ENCODE measurements at places on chromosomes 7 and 10.

- no peak for DNase-seq
These were observed 248.7 kb downstream of the FZD1 start for GRCh38 chr7:91512958-91513357.

DNA sequence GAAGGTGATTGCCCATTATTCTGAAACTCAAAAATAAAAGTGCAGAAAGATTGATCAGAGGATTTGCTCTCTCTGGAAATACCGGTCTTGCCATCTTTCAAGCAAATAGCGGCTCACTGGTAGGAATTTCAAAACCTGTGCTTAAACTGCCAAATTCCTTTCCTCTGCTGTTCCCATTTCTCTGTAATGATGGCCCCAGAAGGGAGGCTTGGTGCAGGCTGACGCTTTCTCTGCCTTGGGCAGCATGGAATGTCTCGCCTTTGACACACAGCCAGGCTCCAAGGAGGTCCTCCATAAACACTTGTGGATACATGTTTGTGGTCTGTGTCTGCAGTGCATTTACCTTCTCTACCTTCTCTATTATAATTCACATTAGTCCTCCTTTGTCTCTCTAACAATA is 146.8 kb downstream of the HIBADH start:
- no peak for DNase-seq

DNA sequence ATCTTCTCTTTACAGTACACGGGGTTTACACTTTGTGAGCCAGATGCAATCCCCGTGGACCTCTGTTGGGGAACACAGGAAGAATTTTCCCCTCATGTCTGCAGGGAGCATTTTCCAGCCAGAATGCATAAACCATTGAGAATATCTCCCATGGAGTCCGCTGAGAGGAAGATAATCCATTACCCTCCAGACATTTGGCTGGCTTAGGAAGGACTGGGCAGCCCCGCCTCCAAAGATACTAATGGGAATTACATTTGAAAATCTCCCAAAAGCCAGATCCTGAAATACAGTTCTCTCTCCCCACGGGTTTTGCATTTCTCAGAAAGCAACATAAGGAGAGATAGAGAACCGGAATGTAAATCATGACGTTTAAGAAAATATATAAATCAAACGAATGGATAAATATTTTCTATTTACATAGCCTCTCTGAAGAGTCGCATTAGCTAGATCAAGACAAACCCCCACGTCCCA is 53.5 kb downstream of the TRIL start:
- DNase-seq = no peak

- no peak for DNase-seq
These were observed 7.6 kb downstream of the SAP25 start for GRCh38 chr7:100566018-100566531.

DNA sequence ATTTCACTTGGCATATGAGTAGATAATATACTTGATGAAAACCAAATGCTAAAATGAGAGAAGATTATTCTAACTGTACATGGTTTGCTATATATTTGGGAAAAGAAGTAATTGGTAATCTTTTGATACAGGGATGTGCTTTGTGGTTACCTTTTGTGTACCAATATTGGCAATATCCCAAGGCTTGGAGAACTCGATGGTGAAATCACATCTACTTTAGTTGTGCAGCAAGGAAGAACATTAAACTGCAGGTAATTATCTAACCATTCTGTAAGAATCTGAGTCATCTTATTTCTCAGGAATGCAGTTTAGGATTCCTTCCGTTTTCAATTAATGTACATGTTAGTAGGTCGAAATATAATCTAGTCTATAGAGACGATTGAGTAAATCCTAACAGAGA is 64.1 kb downstream of the SRI start:
- no peak for DNase-seq

DNA sequence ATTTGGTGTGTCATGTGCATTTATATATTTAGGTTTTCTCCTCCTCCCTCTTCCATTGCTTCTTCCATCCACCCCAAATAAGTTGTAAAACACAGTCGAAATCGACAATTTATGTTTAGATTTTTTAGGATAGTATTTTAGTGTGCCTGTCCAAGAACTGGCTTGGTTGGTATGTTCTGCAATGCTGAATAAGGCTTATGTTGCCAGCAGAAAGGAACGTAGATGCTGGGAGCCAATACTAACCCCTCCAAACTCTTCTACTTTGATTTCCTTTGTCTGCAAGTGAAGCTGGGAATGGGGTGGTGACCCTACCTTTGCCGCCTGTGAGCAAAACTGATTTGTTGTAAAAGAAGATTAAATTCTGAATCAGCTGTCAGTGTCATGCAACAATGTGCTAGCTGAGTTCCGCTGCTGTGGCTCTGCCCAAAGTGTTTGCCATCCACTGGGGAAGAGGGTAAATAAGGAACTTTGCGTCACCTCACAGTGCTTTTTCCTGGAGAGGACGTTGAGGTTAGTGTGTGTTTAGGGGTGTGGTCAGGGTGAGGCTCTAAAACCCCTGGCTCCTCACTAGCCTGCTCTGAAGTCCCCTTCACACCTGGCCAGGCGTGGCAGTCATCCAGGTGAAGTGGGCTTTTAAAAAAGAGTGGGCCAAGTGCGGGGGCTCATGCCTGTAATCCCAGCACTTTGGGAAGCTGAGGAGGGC is 44.4 kb downstream of the TACC2 start:
- no peak for DNase-seq

DNA sequence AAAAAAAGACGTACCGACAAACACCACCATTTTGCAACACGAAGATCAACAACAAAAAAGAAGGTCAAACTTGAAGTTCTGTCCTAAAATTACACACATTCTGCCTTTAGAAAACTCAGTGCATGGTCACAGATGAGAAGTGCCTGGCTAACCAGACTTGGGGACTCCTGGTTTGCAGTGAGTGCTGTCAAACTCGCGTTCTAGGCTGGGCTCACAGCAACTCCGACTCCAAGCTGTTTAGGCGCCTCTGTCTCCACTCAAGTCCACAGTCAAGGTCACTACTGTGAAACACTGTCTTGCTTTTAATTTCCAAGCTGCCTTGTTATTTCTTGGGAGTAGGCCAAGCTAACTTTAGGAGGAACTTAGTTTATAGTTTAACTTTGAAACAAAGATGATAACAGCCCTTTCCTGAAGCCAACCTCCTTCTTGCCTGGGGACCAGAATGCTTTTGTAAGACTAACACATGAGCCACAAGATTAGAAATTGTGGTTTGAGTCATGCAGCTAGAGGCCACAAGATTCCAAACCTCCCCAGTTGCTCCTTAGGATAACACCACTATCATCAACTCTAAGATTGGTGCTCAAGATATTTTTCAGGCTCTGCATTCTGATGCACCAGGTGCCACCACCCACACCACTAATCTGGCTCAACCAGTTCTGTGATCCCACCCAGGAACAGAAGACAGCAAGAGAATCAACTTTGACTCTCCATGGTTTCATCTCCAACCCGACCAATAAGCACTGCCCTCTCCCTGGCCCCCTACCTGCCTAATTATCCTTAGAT is 1.1 kb upstream of the DNAAF5 start:
- no peak for DNase-seq

DNA sequence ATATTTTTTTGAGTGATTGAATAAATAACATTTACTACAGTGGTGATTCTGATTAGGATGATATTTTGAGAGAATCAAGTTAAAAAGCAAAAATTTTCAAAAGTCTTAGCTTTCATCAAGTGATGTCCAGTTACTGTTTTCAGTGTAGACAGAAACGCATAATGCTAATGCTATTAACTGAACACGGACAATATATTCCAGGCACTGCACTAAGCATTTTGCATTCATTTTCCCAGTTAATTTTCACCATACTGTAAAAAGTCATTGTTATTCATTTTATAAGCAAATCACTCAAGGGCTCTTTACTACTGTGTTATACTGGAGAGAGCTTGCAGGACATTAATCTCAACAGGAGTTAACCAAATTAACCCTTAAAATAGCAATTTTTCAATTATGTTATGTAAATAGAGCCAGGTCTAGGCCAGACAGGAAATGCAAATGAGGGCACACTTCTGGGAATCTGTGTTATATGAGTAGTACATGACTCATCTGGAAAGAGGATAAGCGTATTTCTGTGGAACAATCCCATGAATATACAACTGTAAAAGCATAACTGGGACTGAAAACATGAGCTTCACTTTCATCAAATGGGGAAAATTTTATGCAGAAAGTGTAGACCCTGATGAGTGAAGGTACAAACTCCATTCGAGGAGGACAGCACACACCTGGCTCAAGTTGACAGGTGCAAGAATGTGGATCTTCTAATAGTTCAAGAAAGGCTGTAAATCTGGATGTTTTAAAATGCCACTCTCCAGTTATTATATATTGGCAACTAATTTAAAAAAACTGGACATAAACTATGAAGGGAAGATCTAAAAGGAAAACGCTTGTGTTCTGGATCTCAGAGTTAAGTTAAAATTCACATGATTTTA is 75.4 kb downstream of the ANK3 start:
- no peak for DNase-seq

DNA sequence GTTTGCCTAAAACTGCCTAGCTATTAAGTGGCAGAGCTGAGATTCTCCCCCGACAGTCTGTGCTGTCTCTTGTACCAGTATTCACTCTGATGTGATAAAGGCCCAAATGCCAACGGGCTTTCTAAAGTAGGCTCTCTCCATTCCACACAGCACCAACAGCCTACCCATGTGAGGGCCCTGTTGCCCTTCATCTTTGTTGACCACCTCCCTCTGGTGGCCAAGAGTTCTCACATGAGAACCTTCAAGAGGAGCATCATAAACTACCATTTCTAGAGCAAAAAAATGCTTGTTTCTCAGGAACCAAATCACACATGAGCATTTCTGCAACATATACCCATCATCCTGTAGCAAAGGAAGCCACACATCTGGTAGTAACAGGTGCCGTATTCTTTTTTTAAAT is 185.8 kb downstream of the GRM8 start:
- no peak for DNase-seq

GRCh38 chr7:133297093-133297492 is 44.2 kb downstream of the EXOC4 start:
- no peak for DNase-seq
